ENCODE measurements at places on chromosomes 13 and 19.

DNA sequence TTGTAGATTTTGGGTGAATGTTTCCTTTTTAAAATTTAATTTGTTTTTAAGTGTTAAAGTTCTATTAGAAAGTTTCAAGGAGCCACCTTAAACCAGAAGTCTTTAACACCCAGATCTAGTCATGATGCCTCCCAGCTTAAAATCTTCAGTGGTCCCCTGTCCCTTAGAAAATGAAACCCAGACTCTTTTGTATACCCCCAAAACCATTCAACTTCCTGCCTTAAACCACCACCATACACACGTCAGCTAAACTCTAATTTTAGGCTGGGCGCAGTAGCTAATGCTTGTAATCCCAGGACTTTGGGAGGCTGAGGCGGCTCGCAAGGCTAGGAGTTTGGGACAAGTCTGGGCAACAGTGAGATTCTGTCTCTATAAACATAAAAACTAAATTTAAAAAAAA is 37.9 kb downstream of the N4BP2L1 start:
- DNase-seq = no peak

DNA sequence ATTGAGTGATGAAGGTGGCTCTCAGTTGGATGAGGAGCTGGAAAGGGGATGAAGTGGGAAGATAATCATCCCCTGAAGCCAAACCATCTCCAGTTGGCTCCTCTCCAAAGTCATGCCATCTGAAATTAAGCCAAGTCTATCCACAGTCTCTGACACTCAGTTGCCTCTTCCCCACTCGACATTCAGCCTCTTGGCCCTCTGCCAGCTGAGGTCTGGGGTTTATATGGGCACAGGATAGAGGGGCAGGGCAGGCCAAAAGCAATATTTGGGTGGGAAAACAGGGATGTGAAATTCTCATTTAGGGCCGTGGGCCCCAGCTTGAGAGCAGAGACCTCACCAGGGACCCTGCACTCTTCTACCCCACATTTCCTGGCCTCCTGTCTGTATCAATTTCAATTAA is 85.9 kb downstream of the SLITRK1 start:
- DNase-seq = no peak

DNA sequence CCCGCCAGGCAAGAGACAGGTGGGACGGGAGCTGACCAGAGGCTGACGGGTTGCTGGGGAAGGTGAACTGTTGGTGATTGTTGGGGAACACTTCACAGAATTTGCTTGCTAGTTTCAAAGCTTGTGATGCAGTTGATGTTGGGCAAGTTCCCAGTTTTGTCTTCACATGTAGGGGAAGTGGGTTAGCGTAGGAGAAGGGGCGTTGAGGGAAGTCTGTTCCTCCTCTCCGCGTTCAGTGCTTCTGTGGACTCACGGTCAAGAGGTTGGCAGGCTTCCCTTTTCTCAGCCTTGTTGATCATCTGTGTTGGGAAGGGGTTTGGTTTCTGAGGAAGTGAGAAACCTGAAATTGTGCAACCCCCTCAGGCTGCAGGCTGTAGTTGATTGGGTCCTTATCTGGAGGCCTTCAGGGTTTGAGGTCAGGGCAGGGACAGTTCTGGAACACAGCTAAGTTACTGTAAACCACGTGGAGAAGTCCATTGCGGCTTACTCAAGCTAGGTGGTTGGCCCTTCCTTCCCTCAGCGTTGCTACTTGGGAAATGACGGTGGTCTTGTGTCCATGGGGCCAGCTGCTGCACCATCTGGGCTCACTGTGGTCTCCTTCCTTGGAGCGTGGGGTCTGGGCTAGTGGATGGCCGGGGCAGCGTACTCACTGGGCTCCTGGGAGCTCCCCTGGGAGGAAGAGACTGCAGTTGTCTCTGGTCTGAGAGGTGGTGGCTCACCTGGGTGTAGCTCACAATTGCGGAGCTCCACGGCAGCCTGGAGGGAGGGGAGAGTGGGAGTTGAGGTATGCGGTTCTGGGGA is 7.5 kb downstream of the RPS9 start:
- no peak for DNase-seq

DNA sequence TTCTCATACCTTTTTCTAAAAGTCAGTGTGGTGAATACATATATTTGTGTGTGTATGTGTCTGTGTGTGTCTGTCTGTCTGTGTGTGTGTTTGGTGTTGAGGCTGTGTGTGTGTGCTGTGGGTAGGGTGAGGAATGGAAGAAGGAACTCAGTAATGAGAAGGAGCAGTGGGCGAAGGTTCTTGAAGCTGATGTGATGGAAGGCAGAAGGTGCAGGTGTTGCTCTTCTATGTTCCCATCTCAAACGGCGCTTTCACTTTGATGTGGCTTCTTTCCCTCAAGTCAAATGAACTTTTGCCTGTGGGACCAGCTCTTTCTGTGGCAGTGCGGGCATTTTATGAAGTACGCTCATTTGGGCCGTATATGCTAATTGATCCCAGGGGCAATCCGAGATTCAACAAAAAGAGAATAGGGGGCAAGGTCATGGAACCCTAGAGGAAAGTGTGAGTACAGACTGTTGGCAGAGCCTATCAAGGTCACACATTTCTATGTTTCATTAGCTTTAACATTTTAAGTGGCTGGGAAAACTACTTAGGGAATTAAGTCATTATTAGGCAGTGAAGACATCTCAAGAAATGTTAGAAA is 15.2 kb downstream of the BIVM start:
- no peak for DNase-seq

DNA sequence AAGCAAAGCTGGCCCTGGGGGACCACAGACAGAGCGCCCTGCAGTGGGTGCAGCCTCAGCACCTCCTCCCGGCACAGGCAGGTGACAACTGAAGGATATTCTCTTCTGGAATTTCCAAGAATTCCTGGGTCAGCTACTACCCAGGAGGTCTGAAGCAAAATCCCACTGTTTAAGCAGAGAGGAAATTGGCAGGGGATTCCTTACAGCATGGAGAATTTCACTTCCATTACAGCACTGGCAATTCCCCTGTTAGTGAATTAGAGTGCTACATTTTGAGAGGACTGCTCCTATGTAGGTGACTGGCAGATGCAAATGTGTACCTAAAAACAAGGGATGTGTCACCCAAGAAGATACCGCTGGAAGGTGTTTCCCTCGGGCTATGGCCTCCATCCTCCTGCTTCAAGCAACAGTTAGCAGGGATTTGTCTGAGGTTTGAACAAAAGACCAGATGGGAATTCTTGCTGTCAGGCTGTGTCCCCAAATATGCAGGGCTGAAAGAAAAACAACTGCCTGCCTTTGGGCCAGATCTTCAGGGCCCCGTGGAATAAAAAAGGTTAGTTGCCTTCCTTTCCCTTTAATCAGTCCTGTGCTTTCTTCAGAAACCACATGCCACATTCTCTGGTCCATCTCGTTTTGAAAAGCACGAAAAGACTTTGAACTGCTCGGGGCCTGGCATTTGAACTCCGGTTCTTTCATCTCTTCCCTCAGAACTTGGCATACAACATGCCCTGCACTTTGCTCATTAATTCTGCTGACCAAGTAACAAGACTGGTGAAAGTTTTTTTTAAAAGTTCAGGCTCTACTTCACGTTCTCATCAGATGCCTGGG is 296.4 kb downstream of the DNAJC15 start:
- no peak for DNase-seq

GRCh38 chr13:39961036-39961435 is 305.6 kb downstream of the COG6 start:
- DNase-seq = no peak

DNA sequence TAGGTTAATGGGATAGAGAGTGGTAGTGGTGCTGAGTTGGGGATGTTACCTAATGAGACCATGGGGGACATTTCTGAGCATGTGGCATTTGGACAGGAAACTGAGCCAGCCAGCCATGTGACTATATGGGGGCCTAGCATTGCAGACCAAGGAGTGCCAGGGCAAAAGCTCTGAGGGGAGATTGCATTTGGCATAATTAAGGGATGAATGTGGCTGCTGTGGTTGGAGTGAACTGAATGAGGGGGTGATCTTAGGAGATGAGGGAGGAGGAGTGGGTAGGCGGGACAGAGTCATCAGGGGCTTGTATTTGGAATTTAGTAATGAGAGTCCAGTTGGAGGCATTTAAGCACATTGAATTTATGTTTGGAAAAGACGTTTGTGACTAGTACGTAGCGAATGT is 6.6 kb downstream of the PCCA start:
- no peak for DNase-seq

GRCh38 chr19:49565261-49565660 is 15.1 kb downstream of the NOSIP start:
- DNase-seq = no peak

DNA sequence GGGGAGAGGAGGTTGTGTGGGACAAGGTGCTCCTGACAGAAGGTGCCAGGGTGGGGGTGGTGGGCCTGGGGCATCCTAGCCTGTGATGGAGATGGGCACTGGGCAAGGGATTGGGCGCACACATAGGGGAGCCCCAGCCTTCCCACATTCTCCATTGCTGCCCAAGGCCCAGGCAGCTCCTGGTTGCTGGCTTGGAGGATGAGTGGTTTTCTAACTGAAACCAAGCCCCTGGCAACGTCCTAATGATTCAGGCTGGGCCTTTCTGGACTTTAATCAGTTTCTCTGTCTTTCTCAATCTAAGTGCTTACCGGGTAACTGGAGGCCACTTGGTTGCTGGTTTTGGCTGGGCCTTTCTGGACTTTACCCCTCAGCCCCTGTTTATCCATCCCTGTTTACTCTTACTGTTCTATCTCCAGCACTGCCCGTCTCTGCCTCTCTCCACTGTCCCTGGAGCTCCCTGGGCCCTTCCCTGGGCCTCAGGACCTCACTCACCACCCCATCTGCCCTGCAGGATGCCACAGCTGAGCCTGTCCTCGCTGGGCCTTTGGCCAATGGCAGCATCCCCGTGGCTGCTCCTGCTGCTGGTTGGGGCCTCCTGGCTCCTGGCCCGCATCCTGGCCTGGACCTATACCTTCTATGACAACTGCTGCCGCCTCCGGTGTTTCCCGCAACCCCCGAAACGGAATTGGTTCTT is 354 bp downstream of the CYP4F3 start:
- DNase-seq = no peak

GRCh38 chr13:40579535-40579934 is 86.9 kb downstream of the FOXO1 start:
- no peak for DNase-seq

DNA sequence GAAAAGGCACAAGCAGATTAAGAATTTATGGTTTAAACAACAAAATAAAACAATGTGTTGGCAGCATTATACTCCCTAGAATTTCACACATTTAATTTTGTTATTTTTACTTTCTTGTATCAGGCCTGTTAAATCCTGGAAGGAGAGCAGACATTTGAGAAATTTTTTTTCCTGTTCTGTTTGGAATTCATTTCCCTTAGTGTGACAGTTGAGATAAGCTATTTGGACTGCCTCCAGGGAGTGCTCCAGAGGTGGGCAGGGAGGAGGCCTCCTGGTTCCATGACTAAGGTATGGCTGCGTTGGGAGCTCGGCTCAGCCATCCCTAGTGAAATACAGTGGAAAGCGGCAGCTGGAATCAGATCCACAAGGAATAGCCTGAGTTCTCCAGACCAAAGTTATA is 185.7 kb downstream of the KCNRG start:
- no peak for DNase-seq

DNA sequence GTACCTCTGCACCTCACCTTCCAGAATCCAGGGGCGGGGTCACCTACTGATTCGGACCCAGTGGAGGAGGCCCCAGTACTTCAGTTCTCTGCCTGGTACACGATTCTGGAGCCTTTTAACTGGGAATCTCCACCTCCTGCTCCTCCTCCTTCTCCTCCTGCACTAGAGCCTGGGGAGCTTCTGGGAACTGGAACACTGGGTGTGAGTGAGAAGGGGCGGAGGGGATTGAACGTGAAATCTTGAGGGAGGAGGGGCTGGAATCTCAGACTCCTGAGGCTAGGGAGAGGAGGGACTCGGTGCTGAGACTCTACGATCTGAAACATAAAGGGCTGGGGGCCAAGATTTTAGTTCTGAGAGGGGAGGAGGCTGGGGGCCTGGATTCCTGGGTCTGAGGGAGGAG is at the start of gene KLK8:
KLK8 (minus strand) TSS at position 90 of the 400 bp plus-strand sequence. CDS start 437 bp downstream, outside the sequence.
- no peak for DNase-seq

- no peak for DNase-seq
Measured at GRCh38 chr13:51666374-51666773, 82.1 kb downstream of the WDFY2 start.

DNA sequence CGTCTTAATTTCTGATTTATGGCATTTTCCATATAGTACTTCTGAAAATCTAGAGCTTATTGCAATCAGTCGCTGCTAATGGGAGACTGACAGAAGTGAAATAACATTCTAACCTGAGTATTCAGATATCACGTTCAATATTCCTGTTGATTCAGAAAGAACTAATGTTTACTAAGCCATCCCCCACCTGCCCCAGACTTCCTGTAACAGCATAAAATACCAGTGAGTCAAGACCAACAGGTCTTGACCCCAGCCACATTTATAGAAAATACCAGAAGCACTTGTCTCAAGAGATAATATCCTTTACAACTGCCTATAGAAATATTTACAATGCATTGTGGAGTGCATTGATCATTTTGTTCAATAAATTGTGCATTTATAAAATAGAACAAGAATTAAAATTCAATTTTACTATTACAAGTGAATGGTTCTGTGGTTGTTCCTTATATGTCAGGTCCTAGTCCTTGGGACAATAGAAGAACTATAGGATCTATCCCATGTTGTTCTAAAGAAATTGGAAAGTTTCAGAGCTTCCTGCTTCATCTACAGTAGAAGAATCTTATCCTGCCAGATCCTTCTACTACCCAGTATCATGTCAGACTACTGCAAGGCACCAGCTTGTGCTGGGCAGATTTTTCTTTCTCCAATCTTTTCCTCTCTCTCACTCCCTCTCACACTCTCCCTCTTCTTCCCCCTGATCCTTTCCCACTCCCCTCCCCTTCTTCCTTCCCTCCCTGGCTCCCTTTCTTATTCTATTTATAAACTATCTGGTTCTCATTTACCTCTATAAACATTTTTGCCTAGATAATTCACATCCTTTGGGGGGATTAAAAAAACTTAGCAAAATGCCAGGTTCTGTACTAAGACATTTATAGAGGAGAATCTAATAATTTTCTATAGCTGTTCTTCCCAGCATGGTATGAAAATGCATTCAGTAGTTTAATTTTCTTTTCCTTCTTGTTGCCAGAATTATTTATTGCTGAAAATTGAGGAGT is 629.9 kb downstream of the DIAPH3 start:
- DNase-seq = no peak

- DNase-seq = peak; percentile 17
Measured at GRCh38 chr13:112968380-112968909, 569 bp upstream of the MCF2L start.

DNA sequence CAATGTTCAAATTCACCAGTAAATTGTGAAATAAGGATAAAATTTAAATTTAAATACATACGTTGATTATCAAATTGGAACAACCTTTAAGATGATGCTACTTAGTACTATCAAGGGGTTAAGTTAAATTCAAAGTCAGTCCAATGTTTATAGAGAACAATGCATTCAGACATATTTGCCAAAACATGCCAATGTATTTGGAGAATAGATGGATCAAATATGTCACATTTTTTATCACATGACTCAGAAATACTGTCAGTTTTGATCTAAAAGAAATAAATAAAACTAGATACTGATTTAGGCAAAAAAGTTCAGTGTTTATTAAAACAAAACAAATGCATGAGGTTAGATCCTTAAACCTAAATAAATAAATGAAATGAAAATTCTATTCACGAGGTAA is 281.2 kb downstream of the SLITRK5 start:
- DNase-seq = no peak

GRCh38 chr19:47228168-47228936 is 2.6 kb downstream of the BBC3 start:
- no peak for DNase-seq

Data from T-helper 2 cell (primary cell).